SW 1271 (cell line): ENCODE measurements at places on chromosomes 4 and X.

- DNase-seq = no peak
Observed at GRCh38 chr4:158724637-158725036, 1.4 kb upstream of the PPID start.

DNA sequence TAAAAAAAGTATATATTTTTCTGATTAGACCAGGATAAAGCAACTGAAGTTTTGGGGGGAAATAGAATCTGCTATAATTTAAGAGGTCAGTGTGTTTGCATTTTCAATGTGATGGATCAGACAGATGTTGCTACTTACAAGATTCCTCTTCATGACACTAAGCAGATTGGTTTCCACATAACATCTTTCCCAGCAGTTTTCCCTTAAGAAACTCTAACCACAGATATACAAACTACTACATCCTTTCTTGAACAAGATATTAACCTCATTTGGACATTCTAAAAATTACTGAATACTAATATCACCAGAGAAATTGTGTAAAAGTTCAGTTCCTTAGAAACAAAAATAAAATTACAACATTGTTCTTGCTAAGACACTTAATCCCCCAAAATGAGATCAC, 106.7 kb upstream of the GUCY1A1 start:
- no peak for DNase-seq

DNA sequence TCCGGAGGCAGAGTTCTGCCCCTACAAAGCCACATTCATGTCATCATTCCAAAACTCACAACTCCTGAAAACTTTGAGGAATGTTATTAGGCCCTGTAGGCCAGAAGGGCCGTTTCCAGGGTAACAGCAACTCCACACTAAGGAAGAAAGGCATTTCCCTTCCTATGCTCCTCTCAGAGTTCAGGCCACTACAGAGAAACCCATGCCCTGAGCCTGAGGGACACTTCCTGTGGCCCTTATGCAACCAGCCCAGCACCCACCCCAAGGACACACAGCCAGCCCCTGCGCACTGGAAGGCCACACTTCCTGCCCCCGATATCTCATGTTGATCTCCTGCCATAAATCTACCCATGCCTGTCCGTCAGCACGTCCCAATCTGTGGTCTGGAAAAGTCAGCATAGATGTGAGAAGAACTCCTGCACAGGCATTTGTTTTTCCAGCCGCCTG, 289.3 kb downstream of the BCOR start:
- DNase-seq = peak; percentile 1

- no peak for DNase-seq
Observed at GRCh38 chr4:183080372-183081115, 18.5 kb upstream of the WWC2 start.

DNA sequence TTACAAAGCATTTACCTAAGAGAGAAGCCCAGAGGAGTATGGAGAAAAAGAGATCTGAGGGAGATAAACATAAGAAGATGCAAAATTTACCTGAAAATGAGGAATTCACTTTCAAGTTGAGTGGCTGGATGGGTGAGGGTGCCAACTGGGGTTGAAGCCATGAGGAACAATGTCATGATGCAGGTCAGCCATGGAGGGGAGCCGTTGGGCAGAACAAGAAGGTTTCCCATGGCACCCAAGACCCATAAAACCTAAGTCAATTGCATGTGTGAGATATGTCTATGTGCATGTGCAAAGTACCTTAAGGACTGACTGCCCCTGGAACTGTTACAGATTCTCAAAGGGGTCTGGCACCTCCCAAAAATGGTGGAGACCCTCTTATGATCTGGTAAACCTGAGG, 46.6 kb upstream of the PRRG1 start:
- DNase-seq = no peak

- no peak for DNase-seq
Observed at GRCh38 chrX:65932173-65933084, 107.5 kb downstream of the VSIG4 start.

GRCh38 chr4:107719207-107719921, 670 bp downstream of the PAPSS1 start:
- DNase-seq = peak; percentile 37

- DNase-seq = no peak
Observed at GRCh38 chrX:48573690-48574269, 504 bp upstream of the RBM3 start.

GRCh38 chr4:78613522-78614321, 62.2 kb downstream of the ANXA3 start:
- DNase-seq = no peak

GRCh38 chrX:80335062-80335830, 85.0 kb upstream of the TENT5D start:
- no peak for DNase-seq

DNA sequence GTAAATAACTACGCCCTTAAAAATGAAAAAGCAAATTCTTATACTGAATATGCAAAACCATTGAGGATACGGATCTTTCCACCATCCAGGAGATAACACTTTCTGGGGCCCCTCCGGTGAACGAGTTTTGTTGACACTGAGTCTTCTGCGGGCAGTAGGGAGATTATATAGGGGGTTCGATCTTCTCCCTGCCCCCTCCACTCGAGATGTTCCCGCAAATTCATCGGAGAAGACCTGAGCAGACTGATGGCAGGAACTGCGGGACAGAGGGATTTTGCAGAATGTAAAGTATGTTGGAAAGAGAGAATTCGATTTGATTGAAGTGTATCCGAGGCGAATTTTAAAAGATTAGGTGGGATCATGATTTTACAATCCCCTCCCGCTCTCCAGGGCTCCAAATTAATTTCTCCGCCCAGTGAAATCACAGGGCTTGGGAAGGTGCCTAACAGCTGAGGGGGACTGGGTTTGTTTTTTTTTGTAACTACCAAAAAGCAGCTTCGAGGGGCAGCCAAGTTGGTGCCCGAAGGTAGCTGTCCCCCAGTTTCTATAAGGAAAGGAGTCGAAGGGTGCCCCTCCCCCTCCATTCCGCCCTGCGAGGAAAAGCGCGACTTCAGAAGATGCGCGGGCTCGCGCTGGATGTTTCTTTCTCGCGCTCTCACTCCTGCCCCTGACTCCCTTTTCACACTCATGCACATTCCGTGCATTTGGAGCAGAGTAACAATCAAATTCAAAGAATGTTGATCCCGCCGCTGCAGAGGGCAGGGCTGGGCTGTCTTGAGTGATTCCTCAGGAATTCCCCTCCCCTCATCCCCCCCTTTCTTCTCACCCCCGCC, 1.2 kb downstream of the TMEM255A start:
- no peak for DNase-seq

DNA sequence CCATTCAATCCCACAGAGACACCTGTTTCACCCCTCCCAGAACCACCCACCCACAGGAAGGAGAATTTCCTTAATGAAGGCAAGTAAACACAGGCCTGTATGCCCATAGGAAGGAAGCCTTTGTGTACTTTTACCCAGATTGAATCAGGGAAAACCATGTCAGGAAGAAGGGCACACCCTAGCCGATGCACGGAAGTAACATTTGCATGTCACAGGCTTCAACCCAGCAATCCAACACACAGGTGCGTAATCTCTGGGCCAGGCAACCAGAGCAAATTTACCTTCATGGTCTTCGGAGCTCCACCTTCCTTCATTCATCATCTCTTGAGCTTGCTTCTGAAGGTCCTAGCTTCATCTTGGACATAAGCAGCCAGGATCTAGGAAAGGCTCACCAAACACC, 206.3 kb downstream of the SHROOM3 start:
- no peak for DNase-seq

DNA sequence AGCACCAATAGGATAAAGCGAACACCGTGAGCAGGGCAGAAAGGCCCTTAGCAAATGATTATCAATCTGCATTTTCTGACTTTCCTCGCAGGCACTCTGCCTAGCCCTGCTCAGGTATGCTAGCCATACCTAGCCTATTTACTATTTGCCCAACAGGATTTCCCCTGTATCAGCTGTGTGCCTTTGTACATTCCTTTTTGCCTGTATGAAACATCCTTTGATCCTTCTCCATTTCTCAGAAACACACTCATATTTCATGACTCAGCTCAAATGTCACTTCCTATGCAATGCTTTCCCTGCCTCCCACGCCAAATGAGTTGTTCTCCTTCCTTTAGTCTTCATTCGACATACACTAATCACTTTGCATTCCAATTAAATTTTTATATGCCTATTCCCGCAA, 37.2 kb downstream of the PCDH7 start:
- peak; percentile 4 for DNase-seq

DNA sequence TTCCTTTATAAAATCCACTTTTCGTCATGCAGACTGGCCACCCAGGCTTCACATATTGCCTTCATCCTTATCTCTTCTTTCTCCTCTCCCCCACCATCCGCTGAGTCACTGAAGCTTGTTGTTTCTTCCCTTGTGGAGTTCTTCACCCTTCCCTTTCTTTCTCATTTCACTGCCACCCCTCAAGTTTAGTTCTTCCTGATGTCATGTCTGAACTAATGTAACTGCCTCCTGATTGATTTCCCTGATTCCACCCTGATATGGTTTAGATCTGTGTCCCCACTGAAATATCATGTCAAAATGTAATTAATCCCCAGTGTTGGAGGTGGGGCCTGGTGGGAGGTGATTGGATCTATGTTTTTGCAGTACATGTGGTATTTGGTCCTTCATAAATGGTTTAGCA, 151.4 kb downstream of the CPEB2 start:
- DNase-seq = no peak

DNA sequence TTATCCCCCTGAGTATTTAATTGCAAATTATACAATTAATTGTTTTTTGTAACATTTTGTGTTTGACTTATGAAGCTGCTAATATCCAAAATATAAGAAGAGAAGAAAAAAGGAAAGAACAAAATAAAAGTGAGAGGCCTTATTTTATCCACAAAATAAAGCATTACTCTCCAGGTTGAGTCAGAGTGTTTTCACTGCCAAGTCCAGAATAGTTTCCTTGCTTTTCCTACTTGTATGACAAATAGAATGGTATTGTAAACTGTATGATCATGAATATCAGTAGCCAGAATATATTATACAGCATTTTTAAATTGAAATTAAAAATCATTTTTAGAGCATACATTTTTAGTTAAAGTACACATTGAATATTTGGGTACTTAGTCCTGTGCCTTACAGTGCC, 237.8 kb downstream of the NDST4 start:
- no peak for DNase-seq

GRCh38 chrX:118545510-118545909, 49.9 kb downstream of the DOCK11 start:
- DNase-seq = no peak

DNA sequence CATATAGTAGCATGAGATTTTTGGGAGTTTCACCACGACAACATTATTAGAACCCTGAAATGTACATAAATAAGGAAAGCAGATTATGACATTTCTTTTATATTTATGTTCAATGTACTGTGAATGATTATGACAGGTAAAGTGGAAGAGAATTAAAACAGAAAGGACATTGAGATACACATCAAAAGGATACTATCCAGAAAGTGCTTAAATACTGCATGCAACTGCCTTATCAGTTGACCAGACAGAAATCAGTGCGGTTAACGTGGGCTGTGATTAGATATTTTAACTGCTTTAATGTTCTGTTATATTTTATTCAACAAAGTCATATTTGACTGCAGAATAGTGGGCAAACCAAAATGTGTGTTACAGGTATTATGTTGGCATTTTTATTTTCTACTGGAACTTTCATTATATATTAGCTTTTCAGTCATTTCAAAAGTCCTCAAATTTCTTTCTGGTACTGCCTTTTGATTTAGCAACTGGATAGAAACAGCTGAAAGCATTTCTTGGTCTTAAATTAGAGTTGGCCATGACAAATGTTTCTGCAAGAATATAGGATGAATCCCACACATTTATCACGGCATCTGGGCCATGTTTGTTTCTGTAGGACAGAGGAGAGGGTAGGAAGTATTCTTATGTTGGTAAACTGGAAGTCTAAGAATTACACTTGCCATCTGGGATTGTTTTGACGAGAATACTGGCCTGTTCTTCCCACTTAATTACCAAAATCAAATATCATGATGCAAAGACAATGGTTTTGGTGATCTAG, 255.2 kb downstream of the SLC39A8 start:
- no peak for DNase-seq

DNA sequence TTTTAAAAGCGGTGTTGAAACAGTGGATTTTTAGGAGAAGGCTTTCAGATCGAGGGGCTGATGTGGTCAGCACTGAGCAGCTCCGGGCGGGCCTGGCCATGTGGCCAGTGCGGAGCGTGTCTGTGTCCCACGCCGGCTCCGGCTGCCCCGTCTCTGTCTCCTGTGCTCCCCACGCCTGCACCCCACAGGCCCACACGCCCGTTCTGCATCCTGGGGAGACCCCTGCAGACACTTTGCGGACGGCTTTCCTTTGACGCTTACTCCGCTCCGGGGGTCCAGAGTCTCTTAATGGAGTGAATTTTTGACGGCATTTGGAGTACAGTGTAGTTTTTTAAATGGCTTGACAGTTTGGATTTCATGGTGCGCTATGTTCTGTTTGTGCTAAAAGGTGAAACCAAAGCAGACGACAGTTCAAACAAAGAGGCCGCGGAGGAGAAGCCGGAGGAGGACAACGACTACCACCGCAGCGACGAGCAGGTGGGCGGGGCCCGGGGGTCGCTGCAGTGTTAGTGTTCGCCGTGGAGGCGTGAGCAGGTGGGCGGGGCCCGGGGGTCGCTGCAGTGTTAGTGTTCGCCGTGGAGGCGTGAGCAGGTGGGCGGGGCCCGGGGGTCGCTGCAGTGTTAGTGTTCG, 38.7 kb downstream of the PCGF3 start:
- no peak for DNase-seq

GRCh38 chr4:84615355-84615754, 32.4 kb downstream of the CDS1 start:
- DNase-seq = no peak

- DNase-seq = no peak
Observed at GRCh38 chr4:915041-915474, 17.1 kb downstream of the GAK start.

- no peak for DNase-seq
Observed at GRCh38 chr4:20217521-20217920, 34.2 kb upstream of the SLIT2 start.

- DNase-seq = no peak
Observed at GRCh38 chr4:133960975-133961374, 240.6 kb downstream of the PABPC4L start.

DNA sequence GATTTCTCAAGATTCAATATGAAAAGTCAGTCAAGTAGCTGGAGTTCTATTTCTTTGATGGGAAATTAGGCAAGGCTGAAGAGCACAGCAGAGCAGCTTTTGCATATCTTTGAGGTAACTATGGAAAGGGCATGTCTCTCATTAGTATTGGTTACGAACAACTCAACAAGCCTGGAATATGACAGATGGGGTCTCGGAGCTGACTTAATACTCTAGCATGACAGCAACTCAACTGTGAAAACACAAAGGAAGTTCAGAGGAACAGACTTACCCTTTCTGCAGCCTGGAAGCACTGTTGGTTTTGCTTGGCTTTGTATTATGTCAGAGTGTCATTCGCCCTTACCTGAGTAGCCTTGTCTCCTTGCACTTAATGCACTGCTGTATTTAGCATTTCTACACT, 79.9 kb upstream of the AADAT start:
- DNase-seq = no peak

GRCh38 chrX:25275159-25275558, 259.4 kb upstream of the ARX start:
- DNase-seq = no peak

- no peak for DNase-seq
Observed at GRCh38 chr4:73817341-73817740, 19.1 kb upstream of the CXCL6 start.

- no peak for DNase-seq
Observed at GRCh38 chrX:143336261-143336660, 181.0 kb downstream of the SPANXN3 start.

- no peak for DNase-seq
Observed at GRCh38 chr4:148704291-148704690, 262.1 kb upstream of the NR3C2 start.

- DNase-seq = no peak
Observed at GRCh38 chrX:421646-422391, 35.1 kb upstream of the PPP2R3B start.

GRCh38 chr4:32745351-32745750, 2025.2 kb downstream of the PCDH7 start:
- DNase-seq = no peak
